ENCODE measurements at places on chromosomes 2 and 18.
A peak's percentile ranks its signal among the peaks of the same experiment; 100 is the strongest.

DNA sequence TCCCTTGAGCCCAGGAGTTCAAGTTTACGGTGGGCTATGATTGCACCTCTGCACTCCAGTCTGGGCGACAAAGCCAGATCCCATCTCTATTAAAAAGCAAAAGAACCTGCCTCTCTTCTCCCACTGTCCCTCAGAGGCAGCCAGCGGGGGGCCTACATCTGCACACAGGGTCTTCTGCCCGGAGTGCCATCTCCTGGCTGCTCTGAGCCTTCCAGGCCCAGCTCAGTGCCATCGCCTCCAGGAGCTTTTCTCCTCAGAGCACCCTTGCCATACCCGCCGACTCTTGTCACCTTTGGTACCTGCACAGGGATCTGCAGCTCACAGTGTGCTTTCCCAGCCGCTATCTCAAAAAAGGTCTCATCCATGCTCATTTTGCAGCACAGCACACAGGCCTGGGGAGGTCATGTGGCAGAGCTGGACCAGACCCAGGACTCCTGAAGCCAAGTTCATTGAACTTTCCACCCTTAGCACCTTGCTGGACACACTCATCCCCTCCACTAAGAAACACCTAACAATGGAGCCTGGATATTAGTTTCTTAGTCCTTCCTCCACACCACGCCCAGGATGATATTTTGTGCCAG is 186.3 kb downstream of the HAUS1 start:
- DNase-seq: no peak

DNA sequence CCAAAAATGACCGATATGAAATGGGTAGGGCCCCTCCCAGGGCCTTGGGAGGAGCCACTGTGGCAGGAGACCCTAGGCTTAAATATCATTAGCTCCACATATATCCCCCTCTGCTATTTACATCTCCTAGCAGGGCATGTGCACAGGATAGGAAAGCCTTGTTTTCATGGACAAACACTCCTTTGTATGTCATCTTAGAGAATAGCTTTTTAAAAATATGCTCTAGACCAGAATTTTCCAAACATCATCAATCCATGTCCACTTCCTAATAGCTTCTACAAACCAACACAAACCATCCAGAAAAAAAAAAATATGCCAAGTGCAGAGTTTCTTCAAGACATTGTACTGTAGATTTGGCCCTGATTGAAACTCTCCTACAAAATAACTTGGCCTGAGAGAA is 10.8 kb downstream of the DAPL1 start:
- DNase-seq: no peak

DNA sequence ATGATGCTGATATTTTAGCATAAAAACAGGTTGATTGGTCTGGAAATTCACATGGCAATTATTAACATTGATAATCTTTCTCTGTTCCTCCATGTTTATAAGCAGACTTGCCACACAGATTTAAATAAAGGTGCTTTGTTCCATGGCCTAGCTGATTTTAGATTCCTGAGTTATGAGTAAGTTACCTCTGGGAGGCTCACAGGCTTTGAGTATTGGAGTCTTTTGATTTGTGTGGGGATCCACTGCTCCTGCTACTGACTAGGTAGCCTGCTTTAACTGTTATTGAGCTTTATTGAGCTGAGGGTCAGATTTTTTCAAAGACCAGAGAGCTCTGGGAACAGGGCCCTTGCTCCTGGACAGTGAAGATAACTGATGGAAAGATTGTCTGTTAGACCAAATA is 166.1 kb downstream of the ANKRD30B start:
- no peak for DNase-seq

DNA sequence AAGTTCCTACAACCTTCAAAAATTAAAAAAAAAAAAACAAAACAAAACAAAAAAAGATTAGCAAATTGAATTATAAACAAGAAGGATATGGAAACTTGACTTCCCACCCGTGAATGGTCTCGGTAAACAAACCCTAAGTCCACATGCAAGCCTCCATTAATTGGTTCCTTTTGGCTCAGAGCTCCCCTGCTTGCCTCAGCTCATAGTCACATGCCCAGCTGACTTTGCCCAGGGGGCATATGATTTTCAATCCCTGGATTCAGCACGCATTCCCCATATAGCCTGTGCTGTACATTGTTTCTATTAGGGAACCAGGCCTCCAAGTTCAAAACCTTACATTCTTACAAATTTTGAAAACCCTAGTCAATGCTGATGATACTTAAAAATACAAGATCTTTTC is 95.0 kb downstream of the PID1 start:
- DNase-seq: no peak

DNA sequence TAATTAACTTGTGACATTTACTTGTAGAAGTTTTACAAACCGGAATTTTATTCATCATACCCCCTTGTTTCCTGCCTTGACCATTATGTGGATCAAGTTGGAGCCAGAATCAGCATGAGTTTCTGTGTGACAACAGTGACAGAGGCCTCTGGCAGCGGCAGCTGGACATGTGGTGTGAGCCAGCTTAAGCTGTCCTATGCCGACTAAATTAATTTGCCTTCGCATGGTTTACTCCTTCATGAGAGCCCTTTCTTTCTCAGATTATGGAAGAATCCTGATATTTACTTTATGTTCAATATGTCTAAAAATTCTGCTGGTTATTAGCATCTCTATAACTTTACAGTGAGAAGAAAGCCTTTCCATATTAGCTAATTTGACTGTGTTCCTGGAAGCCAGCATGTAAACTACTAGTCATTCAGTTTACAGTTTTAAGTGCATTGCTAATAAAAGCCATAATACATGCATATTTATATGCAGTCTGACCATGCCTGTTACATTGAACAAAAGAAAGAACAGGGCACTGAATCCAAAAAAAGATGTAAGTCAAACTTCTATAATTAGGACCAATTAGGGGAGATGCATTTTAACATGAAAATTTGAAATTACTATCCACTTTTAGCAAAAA is 495.8 kb upstream of the ACVR2A start:
- DNase-seq: no peak

DNA sequence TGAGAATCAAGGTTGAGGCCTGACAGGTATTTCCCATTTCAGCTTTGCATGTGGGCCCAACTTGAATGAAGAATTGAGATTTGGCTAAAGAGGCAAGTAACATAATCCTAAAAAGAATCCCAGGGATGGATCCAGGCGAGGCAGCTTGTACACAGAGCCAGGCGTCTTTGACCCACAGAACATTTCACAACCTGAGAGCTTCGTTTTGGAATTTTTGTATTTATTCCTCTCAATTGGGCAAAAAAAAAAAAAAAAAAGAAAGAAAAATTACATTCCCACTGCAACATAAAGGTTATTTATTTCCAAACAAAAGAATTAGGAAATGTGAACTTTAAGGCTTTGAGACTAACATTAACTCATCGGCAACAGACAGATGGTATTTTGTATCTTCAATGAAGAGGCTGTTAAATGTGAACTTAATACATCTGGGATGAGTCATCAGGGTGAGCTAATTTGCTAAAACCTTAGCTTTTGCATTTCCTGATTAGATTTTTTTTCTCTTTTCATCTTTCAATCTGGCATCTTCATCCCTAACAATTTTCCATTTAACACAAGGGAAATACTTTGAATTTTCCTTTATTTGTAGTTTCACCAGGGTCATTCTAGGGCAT is 478.5 kb upstream of the TNP1 start:
- DNase-seq: peak; percentile 41

- no peak for DNase-seq
These were observed 8.8 kb downstream of the TRIB2 start for GRCh38 chr2:12725233-12726187.

GRCh38 chr2:2547451-2547850 is 216.4 kb upstream of the MYT1L start:
- DNase-seq: no peak

GRCh38 chr2:104538077-104538476 is 315.8 kb upstream of the POU3F3 start:
- DNase-seq: no peak

DNA sequence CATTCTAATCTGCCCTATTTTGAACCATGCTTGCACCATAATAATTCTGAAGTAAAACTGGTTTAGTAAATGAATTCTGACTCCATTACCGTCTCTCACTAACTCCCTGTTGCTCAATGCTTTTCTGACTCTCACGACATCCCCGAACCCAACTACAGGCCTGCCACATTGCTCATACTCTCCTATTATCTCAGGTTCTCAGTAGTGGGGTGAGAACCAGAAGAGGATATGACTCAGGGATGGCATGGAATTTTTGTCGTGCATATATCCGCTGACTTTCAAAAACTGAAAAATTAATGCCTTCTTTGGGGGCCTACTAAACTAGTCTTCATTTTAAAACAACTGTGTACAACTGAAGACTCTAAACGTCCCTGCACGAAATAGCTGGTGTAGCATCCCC is 34.3 kb downstream of the NETO1 start:
- no peak for DNase-seq

DNA sequence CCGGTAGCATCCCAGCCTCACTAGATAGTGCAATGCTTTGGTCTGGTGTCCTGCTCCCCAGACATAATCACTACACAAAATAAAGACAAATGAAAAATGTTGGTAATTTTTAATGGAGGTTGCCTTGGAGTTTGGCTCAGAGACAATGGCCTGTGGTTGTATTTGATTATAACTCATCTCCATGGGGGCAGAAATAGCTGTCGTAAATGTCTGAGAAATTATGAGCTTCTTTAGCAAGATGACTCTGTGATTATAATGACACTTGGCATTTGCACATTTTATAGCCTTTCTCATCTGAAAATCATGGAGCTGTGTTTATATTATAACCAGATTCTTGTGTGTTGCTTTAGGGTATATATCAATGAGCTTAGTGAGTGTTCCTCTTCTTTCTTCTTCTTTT is 1779.7 kb upstream of the CELF4 start:
- no peak for DNase-seq

- DNase-seq: no peak
These were observed 142.4 kb downstream of the ZFP36L2 start for GRCh38 chr2:43083710-43084698.

GRCh38 chr18:25830787-25831186 is 259.6 kb downstream of the SS18 start:
- DNase-seq: peak; percentile 68

DNA sequence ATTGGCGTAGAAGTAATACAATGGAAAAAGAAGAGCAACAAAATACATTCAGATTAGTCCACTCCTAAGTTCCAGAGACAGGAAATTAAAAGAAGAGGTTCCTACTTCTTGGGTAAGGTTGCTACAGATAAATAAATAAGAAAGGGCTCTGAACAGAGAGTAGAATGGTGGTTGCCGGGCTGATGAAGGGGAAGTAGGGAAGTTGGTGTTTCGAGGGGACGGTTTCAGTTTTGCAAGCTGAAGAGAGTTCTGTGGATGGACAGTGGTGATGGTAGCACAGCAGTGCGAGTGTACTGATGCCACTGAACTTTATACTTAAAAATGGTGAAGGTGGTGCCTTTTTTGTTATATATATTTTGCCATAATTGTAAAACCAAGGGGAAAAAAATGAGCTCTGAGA is 48.2 kb downstream of the CABYR start:
- no peak for DNase-seq

DNA sequence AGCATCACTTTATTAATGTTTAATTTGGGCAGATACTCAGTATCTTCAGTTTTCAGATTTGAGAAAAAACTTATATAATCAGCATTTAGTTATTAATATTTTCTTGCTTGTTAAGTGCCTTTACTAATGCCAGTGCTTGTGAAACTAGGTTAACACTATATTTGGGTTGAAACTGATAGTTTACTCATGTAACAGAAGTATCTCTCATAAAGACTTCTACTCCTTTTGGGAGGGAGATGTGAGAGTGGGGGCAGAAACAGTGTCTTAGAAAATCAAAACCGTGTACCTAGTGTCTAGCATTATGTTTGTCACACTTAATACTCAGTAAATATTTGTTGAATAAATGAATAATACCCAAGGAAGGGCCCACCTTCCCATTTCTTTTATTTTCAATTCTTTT is 129.5 kb downstream of the MSTN start:
- no peak for DNase-seq

- DNase-seq: no peak
These were observed 28.3 kb upstream of the OTOS start for GRCh38 chr2:240168546-240169361.

DNA sequence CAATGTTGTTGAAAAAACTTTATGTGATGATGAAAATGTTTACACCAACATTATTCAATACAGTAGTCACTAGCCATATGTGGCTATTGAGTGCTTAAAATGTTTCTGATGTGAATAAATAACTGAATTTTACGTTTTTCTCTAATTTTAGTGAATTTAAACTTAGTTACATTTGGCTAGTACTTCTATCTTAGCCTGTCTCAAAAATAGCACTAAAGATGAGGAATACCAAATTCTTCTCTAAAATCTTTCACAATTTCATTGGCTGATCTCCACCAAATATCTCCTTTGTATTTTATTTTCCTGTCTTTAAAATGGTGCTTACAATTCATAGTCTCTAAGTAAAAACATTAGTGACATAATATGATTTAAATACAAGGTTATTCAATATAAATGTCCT is 83.7 kb upstream of the RND3 start:
- no peak for DNase-seq

DNA sequence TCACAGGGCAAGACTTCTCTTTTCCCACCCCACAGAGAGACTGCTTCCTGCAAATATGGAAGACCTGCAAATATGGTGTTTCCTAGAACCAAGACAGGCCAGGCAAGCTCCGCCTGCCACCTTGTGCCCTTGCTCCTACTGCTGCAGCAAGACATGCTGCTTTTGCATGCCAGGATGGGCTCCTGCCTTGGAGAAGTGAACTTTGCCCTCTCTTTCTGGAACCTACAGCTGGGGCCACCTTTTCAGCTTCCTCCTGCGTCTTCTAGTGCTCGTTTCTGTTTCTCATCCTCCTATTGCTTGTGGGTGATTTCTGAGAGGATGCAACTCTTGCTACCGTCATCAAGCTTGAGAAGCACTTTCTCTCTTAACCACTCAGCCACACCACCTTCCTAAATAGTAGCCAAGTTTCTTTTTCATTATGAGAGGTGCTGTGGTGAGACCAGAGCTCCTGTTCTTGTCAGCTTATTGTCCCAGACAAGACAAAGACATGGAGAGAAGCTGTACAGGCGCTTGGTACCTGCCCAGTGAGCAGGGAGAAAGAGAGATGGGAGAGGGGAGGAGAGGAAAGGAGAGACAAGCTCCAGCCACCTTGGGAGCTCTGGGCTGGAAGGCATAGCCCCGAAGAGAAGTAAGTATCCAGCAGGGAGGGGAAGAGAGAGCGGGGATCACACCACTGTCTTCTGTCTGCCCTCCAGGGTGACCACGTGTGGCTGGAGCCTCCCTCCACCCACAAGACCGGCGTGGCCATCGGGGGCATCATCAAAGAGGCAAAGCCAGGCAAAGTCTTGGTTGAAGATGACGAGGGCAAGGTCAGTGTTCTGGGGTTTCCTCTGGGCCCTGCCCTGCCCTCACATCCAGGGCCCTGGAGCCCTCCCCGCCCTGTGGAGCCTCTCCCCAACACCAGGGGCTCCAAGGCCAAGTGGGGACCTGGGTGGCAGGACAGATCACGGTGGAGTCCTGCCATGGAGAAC is 28.3 kb downstream of the MYO7B start:
- no peak for DNase-seq
